ENCODE measurements at places on chromosomes 1 and 21.
A peak's percentile ranks its signal among the peaks of the same experiment; 100 is the strongest.

DNA sequence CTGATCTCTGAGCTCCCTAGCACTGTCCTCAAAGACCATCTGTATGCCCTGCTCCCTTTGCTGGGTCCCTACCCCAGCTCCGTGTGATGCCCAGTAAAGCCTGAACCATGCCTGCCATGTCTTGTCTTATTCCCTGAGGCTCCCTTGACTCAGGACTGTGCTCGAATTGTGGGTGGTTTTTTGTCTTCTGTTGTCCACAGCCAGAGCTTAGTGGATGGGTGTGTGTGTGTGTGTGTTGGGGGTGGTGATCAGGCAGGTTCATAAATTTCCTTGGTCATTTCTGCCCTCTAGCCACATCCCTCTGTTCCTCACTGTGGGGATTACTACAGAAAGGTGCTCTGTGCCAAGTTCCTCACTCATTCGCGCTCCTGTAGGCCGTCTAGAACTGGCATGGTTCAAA lies 5.7 kb downstream of the GSTM5 start:
- no peak for DNase-seq

DNA sequence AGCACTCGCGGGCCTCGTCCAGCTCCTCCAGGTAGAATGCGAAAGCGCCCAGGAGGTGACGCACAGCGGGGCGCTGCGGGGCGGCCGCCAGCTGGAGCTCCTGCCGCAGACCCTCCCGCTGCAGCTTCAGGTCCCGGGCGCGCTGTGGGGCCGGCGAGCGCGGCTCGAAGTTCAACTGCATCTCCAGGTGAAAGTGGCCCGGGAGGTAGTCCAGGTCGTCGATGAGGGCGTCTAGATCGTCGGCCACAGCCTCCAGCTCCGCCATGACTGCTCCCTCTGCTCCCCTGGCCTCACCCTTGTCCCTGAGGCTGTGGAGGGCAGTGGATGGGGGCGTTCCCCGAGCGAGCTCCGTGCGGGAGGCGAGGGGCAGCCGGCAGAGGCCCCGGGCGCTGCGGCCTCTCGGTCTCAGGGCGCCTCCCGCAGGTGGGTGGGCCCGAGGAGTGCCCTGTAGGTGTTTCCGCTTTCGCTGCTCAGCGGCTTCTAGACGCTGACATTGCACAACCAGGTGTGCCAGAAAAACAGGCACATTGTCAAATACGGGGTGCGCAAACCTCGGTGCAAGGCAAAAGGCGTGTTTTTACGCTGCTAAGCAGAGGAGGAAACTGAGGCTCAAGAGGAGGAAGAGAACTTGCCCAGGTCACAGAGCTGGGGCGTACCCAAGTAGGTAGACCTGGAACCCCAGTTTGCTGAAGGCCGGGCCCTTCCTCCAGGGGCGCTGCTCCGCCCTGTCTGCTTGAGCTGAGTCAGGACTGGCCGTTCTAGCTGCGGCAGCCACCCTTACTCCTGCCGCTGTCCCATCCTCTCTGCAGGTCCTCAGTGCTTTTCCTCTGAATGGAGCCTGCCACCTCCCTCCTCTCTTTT lies at the start of gene TTC22:
TSS of gene TTC22 (minus strand) at position 425 of the 861 bp plus-strand sequence. CDS start at position 265, 160 bp downstream.
- DNase-seq: no peak

GRCh38 chr1:158814970-158815369 lies 16.2 kb upstream of the MNDA start:
- DNase-seq: no peak

DNA sequence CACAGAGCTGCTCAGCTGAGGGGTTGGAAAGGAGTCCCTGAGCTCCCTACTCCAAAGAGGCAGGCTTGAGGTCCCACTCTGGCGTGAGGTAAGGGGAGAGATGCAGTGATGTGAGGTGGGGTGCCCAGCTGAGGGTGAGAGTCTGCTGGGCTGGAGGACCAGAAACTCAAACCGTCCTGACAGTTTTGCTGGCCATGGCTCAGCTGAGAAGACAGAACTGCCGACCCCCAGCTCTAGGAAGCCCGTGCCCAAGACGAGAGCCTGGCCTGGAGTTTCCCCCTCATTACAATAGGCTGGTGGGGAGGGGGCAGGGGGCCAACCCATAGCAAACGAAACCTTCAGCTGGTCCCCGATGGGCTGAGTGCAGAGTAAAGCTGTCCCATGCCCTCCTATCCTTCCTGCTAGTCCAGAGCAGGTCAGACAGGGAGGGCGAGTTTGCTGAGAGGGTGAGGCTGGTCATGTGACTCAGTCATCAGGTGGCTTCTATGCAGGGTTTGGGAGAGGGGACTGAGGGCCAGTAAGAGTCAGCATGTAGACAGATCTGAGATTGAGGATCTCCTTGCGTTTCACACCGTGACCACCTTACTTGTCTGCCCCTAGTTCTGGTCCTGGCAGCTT lies 129.3 kb downstream of the PRDM2 start:
- DNase-seq: no peak

DNA sequence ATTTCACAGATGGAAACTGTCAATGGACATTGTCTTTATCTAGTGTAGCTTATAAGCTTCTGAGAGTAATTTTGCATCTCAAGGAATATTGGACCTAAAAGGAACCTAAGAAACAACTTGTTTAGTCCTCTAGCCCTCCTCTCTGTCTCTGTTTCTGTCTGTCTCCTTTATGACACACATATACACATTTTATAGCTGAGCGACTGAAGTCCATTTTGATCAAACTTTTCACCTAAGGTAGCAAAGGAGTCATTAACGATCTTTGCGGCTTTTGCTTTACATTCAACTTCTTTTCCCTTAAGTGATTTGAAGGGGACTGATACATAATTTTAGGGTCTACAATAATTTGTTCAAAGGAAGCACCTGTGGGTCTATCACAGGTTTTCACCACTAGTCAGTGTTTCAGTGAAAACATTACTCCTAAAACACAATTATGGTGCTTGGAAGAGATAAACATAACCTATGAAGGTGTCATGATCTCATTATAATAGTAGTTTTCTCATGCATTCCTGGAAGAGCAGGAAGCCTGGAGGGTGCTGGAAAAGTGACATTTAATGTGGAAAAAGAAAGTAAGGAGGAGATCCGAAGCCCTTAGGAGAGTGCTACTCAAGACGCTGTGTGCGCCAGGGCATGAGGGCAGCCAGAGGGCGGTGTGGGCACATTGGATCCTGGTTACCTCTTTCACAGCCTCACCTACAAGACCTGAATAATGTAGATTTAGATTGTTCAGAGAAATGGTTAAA lies 248.6 kb downstream of the DNM3 start:
- DNase-seq: no peak

GRCh38 chr1:29591601-29592260 lies 355.4 kb downstream of the PTPRU start:
- no peak for DNase-seq

DNA sequence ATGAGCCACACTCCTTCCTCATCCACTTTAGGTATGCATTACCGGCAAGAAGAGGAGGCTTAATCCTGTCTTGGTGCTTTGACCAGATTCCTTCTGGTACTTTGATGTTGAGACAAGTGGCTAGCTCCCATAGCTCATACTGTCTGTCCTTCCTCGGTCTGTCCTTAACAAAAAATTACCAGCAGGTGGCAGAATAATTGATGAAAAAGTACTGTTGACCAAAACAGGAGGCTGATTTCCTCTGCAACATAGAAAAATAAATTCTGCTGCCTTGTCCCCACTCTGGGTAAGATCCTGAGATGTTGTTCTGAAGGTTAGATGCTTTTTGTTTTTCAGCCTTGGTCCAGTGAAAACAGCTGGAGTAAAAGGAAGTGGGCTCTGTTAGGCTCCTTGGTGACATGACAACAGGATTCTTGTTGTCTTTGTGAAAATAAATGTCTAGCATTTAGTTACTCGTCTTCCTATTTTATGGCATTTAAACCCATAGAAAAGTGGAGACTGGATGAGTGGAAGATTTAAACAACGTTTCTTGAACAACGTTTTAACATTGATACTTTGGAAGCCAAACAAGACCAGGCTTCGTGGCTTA lies 11.2 kb upstream of the HJV start:
- DNase-seq: peak; percentile 39

GRCh38 chr1:48405400-48405799 lies 66.6 kb downstream of the SPATA6 start:
- no peak for DNase-seq

DNA sequence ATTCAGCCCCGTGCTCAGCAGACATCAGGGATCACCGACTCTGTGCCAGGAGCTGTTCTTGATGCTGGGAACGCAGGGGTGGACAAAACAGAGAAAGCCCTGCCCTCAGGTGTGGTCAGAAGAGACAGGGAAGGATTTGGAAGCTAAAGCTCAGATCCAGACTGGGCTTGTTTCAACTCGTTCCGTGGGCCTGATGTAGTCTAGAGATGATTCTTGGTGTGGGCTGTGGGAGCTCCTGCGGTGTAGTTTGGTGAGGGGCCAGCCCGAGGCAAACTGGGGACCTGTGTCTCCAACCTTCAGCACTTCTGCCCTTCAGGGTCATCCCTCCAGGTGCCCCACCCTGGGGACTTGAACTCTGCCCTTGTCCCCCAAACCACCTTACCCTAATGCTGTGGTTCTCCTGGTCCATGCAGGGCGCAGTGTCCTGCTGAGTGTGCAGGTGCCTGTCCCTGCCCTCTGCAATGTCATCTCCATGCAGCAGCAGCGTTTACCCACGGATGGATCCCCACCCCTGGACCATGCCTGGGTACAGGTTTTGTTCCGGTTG lies 17.3 kb upstream of the ABCG1 start:
- DNase-seq: no peak

- no peak for DNase-seq
These were observed 621.4 kb downstream of the KIF26B start for GRCh38 chr1:245776139-245776538.

DNA sequence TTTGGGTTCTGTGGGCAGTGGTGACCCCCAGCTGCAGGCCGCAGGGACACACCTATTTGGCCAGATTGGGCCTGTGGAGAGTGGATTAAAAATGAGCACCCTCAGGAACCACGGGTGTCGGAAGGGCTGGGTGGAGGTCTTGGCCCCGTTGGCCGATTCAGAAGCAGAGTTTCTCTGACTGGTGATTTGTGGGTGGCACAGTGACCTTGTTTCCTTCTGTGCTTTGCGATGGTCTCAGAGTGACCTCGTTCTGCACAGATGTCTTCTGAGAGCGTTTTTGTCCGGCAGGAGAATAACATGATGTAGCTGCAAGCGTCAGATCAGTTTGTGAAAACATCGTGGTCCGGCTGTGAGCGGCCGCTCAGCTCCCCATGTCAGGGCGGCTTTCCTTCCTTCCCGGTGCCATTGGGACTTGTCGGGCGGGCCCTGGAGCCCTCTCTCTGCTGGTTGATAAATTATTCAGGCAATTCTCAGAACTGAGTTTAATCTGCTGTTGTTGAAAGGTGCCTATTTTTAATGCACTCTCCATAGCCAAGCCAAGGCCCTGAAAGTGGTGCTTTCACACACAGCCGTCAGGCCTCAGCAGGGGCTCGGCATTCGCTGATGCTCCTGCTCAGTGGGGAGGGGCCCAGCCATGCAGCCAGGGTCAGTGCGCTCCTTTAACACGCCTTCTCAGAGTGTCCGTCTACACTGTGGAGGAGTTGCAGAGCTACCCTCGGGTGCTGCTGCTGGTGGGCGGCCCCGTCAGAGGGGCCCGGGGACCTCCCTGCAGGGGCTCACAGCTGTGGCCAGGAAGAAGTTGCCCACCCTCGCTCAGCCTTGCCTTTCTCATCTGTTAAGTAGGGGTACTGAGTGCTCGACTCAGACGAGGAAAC lies 26.8 kb downstream of the TRPM2 start:
- no peak for DNase-seq

- no peak for DNase-seq
These were observed 86.1 kb upstream of the BMP8A start for GRCh38 chr1:39405358-39405757.
